ENCODE measurements at places on chromosomes 11 and 22.

- DNase-seq = no peak
These were observed 6.9 kb downstream of the SMCO4 start for GRCh38 chr11:93536101-93536861.

DNA sequence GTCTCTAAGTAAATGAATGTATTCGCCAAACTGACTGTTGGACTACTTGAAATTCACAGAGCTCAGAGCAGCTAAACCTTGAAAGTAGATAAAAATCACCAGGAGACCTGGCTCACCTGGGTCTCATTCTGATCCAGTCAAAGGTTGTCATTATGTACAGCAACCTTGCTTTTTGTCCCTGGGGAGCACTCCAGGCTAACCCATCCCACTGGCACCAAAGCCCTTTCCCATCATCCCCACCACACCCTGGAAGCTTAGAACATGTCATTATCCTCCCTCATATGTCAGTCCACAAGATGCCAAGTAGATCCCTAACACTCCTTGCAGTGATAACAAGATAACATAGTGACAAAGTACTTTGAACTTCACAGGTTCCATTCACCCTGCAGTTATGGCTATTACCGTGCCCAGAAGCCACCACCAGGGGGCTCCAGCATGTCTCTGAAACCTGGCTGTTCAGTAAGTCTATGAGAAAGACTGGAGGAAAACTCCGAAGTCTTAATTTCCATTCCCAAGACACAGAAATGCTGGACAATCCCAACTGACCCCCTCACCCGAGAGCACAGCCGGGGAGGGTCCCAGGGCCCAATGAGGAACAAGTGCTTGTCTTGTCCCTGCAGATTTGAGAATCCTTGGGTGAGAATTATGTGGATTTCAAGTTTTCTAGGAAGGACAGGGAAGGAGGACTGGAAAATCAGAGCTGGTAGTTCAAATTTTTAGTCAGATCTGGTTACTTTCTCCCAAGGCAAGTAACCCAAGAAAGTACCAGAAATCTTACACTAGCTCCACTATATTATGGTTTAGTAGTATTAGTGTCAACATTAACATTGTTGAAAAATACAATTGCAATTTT lies 43.0 kb upstream of the USP47 start:
- DNase-seq = peak; percentile 72

- no peak for DNase-seq
These were observed 14.6 kb upstream of the POLD3 start for GRCh38 chr11:74577624-74578396.

DNA sequence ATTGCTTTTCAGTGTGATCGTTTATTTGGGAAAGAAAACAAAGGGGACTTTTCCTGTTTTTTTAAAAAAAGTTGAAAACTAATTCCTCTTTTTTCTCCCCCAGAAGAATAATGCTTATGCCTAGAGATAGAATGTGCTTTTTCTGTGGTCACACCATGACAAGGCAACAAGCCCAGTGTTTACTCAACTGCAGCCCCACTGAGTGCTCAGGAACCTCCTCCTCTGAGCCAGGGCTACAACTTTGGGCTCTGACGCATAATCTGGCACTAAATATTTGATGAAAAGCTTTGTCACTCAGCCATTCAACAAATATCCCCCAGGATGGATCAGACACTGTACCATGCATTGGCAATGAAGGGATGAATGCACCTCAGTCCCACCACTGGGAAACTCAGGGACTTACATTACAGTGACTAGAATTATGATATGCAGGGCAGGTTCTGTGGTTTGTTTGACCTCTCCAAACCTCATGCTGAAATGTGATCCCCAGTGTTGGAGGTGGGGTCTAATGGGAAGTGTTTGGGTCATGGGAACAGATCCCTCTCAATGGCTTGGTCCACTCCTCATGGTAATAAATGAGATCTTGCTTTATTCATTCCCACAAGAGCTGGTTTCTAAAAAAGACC lies 155.9 kb downstream of the CCDC34 start:
- no peak for DNase-seq

DNA sequence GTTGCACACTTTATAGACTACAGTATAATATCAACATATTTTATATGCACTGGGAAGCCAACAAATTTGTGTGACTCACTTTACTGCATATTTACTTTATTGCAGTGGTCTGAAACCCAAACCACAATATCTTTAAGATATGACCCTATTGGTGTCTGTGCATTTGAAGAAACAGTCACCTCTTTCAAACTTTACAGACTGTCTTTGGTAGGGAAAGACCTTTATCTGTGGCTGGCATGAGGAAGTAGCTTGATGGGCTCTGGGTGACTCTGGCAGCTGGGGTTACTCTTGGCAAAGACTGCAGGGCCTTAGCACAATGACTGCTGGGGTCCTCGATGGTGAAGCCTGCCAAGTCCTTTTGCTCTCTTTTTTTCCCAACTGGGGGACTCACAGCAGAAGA lies 21.3 kb upstream of the ABTB2 start:
- no peak for DNase-seq

DNA sequence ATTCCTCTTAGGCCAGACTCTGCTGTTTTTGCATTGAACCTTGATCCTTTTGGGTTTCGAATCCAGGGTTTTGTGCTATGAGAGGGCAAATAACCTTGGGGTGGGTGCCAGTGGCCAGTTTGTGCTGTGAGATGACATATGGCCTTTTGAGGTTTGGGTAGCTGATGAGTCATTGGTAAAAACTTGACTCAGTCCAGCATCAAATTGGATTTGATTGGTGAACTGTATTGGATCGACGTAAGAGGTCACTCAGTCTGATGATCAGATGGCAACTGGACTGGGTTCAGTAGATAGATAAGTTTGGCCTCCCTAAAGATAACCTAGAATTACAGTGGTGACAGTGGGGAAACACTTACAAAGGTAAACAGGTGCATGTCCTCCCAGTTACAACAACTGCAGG lies 41.0 kb upstream of the XKR3 start:
- no peak for DNase-seq

DNA sequence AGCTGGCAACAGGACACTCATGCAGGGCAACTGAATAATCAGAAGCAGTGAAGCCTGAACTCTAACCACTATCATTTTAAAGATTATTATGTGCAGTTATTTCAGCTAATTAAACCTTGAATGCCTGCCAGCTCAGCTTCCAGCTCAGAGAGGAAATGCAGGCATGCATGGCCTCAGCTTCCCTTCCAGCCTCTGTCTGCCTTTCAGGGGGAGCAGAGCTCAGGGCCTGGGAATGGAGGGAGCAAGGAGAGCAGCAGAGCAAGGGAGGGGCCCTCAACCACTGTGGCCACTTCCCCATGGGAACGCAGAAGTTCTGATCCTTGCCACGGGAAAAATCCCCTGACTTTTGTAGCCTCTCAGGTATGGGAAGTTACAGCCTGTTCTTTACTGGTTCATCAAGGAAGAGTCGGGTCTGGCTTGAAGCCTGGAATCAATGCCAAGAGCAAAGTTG lies 32.5 kb upstream of the APLNR start:
- no peak for DNase-seq

GRCh38 chr22:29387921-29388758 lies at the start of gene AP1B1:
Gene AP1B1, minus strand, starts transcription at chr22:29388570. Its CDS starts 21,327 bp downstream, at chr22:29367243.
- peak; percentile 92 for DNase-seq

DNA sequence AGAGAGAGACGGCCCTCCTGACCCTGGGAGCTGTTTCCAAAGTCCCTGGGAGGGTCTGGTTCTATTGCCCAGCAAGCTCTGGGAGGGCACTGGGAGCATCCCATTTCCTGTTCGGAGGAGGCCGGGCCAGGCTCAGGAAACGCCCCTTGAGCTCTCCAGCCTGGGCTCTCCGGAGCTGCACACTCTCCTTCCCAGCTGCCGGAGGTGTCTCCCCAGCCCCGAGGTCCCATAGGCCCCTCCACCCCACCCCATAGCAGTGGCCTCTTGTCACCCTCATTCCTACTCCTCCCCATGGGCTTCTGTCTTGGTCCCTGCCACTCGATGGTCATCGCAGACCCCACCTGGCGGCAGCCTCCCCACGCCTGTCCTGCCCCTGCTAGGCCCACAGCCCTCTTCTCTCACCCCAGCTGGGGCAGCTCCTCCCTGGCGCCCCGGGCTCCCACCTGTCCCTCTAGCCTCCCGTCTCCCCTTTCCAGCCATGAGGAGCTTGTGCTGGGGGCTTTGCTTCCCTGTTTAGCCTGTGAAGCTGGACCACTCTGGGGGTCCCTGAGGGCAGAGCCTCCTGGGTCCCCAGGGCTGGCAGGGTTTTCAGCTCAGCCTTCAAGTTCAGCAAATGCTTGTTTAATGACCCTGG lies 2.8 kb downstream of the TSPAN32 start:
- DNase-seq = no peak

DNA sequence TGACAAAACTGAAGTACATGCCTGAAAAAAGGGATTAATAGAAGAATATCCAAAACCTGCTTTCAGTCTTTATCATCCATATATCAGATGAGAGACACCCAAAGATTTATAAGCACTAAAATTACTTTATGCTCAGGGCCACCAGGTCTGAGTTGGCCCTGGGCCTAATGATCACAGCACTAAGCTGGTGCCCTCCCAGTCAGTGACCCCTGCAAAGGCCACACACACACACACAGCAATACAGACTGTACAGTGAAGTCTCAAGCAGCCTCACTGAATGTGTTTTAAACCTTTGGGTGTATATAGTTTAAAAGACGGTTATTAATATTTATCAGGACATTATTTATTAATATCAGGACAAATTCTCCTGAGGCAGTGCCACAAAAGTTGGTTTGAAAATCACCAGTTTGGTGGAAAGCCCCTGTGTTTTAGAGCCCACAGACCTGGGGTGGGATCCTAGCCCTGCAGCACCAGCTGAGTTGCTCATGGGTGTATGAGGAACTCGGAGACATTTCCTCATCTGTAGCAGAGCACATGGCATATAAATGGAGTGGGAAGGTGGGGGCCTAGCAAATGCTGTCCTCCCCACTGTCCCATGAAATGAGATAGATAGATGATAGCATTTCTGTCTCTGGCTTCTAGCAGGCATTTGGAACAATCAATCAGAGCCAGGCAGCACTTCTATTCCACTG lies 48.4 kb upstream of the HORMAD2 start:
- DNase-seq = no peak

GRCh38 chr11:35780951-35781860 lies 118.6 kb downstream of the TRIM44 start:
- no peak for DNase-seq

DNA sequence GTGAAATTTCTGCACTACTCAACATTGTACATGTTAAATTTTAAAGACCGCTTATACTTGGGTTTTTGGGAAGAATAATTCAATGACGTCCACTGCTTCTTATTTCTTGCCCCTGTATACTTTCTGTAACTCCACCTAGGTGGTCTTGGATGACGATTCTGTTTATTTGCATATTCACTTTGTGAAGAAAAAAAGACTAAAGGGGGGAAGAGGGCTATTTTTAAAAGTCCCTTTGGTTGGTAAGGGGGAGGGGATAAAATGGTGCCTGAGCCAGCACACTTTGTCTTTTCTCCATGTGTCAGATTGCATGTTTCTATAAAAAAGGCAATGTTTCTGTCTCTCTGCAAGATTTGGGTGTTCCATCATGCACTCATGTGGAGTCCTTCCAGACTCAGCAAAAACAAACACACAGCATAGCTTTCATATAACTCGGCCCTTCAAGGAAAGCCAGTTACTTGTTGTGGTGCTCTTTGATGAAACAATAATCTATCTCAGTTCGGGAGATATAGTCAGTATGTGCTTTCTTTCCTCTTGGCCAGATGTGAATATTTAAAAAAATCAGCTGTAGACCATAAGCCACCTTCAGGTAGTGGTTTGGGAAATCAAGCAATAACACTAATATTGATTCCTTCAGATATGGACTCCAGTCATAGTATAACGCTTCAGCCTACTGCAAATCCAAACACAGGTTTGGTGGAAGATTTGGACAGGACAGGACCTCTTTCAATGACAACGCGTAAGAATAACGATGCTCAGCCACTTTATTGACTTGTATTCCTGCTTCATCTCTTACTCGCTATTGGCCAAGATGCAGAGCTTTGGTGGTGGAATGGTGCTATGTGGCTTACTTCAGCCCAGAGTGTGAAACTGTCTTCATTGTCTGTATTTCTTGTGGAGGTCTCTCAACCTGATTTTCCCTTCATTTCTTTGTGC lies 68.8 kb downstream of the CD44 start:
- no peak for DNase-seq

GRCh38 chr11:130819625-130820024 lies 96.7 kb downstream of the SNX19 start:
- no peak for DNase-seq

DNA sequence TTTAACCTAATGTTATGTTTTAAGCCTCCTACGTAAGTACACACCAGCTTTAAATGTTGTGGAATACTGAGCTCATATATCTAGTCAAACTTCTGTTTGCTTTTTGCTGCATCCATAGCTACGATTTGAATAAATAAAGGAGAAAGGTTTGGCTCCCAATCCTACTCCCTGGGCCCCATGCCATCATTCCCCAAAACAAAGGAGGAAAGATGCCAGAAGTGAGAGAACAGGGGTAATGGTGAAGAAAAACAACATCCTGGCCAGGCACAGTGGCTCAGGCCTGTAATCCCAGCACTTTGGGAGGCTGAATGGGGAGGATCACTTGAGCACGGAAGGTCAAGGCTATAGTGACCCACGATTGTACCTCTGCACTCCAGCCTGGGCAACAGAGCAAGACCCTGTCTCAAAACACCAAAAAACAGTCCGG lies 26.5 kb downstream of the SCGB1A1 start:
- no peak for DNase-seq

GRCh38 chr22:30175690-30176288 lies 70.8 kb downstream of the LIF start:
- DNase-seq = no peak

GRCh38 chr11:127627204-127627603 lies 626.6 kb upstream of the KIRREL3 start:
- no peak for DNase-seq

DNA sequence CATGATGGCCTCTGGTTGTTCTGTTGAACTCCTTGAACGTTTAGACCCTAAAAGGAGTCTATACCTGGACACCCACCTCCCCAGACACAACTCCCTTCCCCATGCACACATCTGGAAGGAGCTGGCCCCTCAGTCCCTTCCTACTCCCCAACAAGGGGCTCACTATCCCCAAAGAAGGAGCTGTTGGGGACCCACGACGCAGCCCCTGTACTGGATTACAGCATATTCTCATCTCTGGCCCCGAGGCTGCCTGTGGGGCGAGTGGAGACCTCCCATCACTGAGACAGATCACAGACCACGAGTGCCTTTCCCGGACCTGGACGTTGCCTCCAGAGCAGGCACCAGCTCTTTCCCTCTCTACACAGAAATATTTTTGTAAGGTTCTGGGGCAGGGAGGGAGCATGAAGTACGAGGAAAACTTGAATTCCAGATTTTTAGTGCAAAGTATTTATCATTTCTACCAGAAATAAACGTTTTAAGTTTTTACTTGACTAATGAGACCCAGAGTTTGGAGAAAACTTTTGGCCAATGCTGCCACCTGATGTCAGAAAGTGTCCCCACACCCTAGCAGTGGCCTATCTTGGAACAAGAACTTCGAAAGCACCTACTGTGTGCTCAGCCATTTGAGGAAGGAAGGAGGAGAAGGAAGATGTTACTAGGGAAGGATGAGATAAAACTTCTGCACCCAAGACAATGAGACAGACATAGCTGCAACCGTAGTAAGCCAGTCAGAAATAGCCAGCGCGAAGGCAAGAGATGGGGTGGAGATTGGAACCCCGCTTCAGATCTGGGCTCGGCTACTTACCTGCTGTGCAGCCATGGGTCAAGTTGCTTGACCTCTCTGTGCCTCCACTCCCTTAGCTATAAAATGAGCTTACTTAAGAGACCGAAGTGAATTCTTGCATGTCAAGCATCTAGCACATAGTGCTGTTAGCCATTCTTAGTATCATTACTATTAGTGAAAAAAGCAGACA lies 10.2 kb upstream of the POU2F3 start:
- no peak for DNase-seq

GRCh38 chr11:130475426-130476053 lies 27.1 kb downstream of the ADAMTS15 start:
- no peak for DNase-seq

- no peak for DNase-seq
These were observed 907 bp downstream of the SERPINH1 start for GRCh38 chr11:75562836-75563484.

Data from stimulated activated CD4-positive, alpha-beta T cell treated with anti-CD3 and anti-CD28 coated beads, TNF-alpha, amount 100 ng/mL, for 48 hours (primary cell).